C1 segment of cervical spinal cord (tissue), 14 donors: ENCODE measurements at places on chromosomes 11 and 22.

DNA sequence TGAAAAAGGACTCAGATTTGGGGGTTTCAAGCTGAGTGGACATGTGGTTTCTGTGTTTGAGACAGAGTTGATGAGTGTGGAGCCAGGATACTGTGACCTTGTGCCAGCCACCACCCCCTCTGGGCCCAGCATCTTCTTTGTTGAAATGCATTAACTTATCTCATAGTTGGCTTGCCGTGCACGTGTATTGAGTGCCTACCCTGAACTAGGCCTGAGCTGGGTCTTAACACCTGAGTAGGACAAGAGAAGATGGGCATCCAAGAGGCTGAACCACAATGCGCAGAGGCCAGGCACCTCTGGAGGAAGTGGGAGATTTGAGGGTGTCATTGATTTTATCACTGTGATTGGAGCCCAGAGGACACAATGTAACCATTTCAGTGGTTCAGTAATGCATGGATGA, 117.6 kb upstream of the CRYBB3 start:
- no peak for DNase-seq

GRCh38 chr11:80297858-80298632, 857.2 kb upstream of the TENM4 start:
- no peak for DNase-seq

- no peak for DNase-seq
Measured at GRCh38 chr11:116421529-116422185, 351.1 kb downstream of the BUD13 start.

DNA sequence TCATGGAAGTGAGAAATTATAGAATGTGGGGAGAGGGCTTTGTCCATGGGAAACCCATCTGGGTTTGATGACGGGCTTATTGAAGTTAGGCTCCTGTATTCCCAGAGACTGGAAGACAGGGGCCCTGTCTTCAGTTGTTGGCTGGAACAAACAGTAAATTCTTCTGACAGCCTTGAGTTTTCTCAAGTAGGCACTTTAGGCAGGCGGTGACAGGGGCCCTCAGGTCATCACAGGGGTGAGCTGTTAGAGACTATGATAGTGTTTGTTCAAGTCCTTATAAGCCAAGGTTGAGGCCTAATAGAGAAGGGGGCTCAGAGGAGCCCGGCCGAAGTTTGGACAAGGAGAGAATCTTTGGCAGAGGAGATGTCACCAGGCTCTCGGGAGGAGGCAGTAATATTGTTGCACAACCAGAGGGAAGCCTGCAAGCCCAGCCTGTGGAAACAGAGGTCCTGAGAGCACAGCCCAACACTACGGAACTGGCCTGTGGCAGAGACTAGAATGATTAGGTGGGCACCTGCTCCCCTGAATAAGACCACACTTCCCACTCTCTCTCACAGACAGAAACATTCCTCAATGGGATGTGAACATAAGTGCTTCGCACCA, 20.2 kb upstream of the IL17RA start:
- no peak for DNase-seq

GRCh38 chr22:50400406-50400805, 57.3 kb downstream of the PPP6R2 start:
- DNase-seq = no peak

GRCh38 chr11:1879941-1880720, 11.6 kb downstream of the PRR33 start:
- DNase-seq = no peak

DNA sequence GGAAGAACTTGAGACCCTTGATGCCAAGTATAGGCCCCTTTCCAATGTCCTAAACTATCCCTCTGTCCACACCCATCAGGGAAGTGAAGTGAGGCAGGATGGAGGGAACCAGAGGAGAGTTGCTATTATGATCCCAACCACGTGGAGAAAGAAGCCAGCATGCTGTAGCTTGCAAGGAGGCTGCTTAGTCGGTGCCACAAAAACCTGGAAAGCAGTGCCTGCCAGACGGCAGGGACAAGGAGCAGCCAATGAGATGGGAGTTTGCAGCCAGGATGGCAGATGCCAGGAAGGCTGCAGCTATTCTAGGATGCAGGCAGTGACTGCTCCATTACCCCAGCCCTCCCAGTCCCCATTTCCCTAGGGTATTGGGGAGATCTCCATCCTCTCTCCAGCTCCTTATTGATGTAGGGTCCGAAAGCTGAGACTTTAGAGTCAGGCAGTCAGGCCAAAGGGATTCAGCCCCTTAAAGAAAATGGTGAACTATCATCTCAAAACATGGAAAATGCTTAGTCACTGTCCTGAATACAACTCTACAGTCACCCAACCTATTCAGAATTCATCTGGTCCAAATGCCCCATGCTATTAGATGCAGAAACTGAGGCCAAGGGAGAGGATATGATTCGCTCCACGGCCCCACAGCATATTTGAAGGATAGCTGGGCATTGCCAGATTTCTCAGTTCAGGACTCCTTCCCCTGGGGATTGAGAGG, 18.4 kb upstream of the LRRC55 start:
- no peak for DNase-seq

DNA sequence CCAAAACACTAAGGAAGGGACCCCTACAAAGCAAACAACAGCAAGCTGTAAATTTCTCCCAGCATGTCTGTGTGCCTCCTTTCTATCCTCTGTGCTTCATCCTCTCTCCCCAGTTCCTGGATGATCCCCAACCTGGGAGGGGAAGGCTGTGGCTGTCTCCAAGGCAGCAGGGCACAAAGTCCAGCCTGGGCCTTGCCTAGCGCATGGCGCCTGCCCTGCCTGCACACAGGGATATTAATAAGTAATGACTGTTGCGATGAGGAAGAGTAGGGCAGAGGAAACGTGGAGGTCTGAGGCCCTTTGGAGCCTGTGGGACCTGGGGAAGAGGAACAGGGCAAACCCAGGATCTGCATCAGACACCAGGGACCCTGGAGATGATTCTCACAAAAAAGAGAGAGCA, 2.0 kb downstream of the USH1C start:
- DNase-seq = no peak

- DNase-seq = no peak
Measured at GRCh38 chr11:45089251-45089650, 57.2 kb upstream of the PRDM11 start.

- DNase-seq = no peak
Measured at GRCh38 chr22:24463071-24463760, 31.9 kb upstream of the UPB1 start.

- DNase-seq = no peak
Measured at GRCh38 chr11:116710001-116710674, 62.6 kb downstream of the BUD13 start.

- DNase-seq = no peak
Measured at GRCh38 chr11:64841592-64842365, 2.7 kb downstream of the CDC42BPG start.

DNA sequence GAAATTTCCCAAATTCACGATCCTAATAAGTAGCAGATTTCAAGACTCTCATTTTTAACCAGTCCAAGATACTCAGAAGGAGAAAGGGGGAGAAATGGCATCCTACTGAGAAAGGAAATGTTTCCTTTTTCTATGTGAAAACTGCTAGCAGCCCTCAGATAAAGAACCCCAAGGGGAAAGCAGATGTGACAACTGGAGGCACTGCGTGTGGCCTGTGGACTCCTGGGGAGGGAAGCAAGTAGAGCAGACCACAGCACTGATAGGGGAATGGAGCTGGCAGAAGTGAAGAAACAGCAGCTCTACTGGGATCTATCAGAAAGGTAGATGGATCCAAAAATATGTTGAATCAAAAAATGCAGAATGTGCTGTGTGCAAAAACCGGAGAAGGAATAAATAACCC, 239.7 kb upstream of the API5 start:
- DNase-seq = no peak

DNA sequence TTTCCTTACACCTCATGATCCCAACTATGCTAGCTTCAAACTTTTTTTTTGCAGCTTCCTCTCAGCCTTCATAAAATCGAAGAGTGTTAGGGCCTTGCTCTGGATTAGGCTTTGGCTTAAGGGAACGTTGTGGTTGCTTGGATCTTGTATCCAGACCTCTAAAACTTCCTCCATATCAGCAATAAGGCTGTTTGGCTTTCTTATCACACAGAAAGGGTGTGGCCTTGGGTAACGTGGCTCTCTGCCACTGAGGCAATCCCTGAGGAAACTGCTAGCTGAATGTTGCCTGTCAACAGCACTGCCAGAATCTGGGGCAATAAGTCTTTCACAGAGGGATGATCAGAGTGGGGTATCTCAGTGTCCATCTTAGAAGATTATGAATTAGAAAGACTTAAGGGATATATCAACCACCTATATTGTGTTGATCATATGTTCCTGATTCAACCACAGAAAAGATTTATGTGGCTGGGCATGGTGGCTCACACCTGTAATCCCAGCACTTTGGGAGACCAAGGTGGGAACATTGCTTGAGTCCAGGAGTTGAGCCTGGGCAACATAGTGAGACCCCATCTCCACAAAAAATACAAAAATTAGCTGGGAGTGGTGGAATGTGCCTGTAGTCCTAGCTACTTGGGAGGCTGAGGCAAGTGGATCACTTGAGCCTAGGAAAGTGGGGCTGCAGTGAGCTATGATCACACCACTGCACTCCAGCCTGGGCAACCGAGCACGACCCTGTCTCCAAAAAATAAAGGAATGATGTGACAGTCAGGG, 12.5 kb upstream of the CUL5 start:
- no peak for DNase-seq

DNA sequence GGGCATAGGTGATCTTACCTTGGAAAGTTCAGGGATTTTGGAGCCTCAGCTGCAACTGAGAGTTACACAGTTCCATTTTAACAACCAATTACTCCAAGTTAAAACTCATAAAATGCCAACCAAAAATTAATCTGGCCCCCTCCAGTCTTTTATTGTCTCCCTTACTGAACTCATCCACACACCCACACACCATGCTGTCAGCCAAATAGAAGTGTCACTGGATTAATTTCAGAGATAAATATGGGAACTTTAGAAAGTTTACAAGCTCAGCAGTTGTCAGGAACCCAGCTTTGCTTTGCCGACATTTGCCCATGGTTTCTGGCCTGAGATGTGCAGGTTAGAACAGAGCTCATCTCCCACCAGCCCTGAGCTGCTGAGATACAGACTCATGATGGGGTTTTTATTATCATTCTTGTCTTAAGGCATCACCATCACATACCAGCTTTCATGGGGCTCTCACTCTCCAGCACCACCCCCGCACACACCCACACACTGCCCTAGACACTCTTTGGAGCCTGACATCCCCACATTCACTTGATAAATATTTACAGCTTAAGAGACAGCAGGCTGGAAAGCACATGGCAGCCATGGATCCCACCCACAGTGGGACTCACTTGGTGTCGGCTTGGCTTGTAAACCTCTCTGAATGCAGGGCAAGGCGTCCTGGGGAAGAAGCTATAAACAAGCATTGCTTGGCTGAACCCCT, 23.7 kb upstream of the CTR9 start:
- no peak for DNase-seq

GRCh38 chr22:29710922-29711593, 8.7 kb upstream of the CABP7 start:
- DNase-seq = peak; percentile 51

- DNase-seq = no peak
Measured at GRCh38 chr22:20624161-20624616, 116.8 kb downstream of the MED15 start.

DNA sequence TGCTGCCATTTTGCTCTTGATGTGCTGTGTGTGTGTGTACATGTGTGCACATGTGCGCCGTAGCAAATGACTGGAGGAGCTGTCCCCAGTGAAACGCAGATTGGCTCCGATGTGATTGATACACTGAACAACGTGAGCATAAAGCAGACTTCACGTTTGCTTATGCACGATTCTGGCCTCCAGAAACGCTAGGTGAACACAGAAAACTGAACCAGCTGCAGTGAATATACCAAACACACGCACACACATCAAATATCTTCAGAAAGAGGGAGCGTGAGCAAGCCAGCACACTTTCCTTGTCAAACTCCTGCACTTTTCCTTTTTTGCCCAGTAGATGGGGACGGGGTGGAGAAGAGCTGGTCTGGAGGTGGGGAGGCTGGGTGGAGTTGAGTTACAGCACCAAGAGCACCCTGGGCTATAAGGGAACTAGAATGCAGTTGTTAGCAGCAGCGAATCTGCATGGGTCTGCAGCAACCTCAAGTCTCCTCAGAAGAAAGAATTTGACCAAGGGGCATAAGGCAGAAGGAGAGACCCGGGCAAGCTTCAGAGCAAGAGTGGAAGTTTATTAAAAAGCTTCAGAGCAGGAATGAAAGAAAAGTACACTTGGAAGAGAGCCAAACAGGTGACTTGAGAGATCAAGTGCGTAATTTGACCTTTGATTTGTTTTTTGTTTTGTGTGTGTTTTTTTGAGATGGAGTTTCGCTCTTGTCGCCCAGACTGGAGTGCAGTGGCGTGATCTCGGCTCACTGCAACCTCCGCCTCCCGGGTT, 77.8 kb upstream of the CADM1 start:
- DNase-seq = no peak

GRCh38 chr11:97754976-97755375, 1265.8 kb upstream of the CNTN5 start:
- DNase-seq = no peak

DNA sequence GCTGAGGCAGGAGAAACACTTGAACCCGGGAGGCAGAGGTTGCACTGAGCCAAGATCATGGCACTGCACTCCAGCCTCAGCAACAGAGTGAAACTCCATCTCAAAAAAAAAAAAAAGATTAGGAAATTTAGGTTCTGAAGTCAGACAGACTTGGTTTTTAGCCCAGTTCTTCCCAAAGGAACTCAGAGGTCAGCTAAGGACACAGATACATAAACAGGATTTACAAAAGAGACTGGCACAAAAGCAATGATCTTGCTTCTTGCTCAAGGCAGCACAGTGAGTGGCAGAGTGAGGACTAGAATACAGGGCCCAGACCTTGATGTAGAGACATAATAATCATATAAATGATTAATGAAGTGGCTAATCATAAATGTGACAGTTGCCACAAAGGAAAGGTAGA, 25.4 kb upstream of the RRAS2 start:
- DNase-seq = no peak

- DNase-seq = peak; percentile 4
Measured at GRCh38 chr11:86869966-86870570, 69.7 kb downstream of the PRSS23 start.

- DNase-seq = no peak
Measured at GRCh38 chr11:93579187-93579751, 36.1 kb upstream of the SMCO4 start.

DNA sequence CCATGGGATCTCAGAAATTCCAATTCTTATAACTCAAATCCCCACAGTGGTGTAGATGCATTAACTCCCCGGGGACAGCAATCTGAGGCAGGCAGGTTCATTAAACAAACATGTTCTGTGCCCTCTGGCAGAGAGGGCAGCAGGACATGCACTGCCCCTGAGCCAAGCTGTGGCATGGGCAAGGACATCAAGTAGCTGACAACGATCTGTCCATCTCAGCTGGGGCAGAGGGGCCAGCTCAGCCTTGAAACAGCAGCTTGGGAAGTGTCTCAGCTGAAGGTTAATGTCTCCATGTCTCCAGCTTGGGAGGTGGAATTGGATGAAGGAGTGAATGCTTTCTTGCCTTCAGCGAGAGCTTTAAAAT, 13.6 kb downstream of the TMEM25 start:
- no peak for DNase-seq

- DNase-seq = no peak
Measured at GRCh38 chr11:44814881-44815592, 88.3 kb downstream of the TSPAN18 start.

- DNase-seq = no peak
Measured at GRCh38 chr11:75516886-75517285, 8.9 kb downstream of the GDPD5 start.
